ENCODE measurements at places on chromosomes 16 and 17.

GRCh38 chr17:80465327-80465974 is 11.0 kb downstream of the NPTX1 start:
- DNase-seq = no peak

DNA sequence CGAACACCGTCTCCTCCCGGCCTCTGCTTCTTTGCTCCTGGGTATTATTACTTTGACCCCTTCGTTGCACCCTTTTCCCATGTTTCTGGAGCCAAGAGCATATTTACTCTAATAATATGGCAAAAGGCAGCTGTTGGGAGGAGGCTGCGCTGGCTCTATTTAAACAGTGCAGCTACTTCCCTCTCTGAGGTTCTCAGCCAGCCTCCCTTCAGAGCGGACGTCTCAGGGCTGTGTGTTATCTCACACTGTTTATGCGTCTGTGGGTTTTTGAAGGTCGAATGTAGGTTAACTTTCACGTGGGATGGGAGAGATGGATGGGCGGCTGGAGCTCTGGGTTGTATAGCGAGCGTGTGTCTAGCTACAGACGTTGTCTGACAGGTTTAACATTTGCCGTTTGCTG is 45.3 kb downstream of the COX4I1 start:
- no peak for DNase-seq

GRCh38 chr17:76726776-76727718 is at the start of gene METTL23:
Gene METTL23 (plus strand): TSS chr17:76726839. CDS start chr17:76729711, 2,872 bp downstream.
- DNase-seq = peak; percentile 86

- DNase-seq = no peak
These were observed 34.2 kb downstream of the ZNF423 start for GRCh38 chr16:49821614-49822282.

- peak; percentile 83 for DNase-seq
These were observed 26.3 kb downstream of the NFE2L1 start for GRCh38 chr17:48074322-48075081.

- peak; percentile 2 for DNase-seq
These were observed 2.5 kb downstream of the TUBB3 start for GRCh38 chr16:89925596-89926079.

DNA sequence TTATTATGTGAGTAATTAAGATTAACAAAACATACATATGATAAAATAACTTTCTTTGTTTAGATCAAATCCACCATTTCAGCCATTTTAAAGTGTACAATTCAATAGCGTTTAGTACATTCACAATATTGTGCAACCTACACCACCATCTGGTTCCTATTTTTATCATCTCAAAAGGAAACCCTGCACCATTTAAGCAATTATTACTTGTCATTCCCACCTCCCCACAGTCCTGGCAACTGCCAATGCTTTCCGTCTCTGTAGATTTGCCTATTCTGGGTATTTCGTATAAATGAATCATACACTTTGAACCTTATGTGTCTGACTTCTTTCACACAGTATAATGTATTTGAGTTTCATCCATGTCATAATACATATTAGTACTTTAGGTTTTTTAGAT is 162.5 kb upstream of the CNTNAP4 start:
- no peak for DNase-seq

- no peak for DNase-seq
These were observed 8.3 kb upstream of the CDC6 start for GRCh38 chr17:40279402-40279801.

- no peak for DNase-seq
These were observed 32.6 kb downstream of the WNT9B start for GRCh38 chr17:46883871-46884520.

DNA sequence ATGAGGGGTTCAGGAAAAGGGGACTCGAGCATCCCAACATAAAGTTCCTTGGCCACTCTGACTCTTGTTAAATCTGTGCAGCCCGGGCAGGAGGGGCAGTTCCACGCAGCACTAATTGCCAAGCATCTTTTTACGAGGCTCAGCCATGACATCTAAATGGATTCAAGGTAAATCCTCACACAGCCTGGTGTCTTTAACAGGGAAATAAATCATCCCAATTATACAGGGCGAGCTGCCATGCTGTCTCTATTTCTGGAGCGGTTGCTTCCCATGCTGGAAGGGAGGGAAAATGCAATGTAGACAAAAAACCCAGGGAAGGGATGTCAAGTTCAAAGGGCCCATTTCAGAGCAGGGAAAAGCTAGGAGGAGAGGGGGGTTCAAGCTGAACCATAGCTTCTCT is 110.0 kb downstream of the GAS7 start:
- DNase-seq = no peak

DNA sequence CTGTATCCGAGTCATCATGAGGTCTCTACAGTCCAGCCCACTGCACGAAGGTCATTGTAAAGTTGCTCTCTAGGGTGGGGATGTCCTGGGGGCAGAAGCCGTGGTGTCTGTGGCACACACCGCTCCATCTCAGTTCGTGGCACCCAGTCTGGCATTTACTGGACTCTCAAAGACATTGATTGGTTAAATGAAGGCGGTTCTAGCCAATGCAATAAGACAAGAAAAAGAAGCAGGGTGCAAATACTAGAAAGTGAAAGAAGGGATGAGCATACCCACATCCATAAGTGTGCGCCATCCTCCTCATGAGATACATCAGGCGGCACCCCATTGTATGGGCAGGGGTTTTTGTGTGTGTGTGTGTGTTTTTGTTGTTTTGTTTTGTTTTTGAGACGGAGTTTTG is 10.7 kb upstream of the ATP2A3 start:
- DNase-seq = no peak

GRCh38 chr16:17171250-17172143 is 299.3 kb downstream of the XYLT1 start:
- no peak for DNase-seq

DNA sequence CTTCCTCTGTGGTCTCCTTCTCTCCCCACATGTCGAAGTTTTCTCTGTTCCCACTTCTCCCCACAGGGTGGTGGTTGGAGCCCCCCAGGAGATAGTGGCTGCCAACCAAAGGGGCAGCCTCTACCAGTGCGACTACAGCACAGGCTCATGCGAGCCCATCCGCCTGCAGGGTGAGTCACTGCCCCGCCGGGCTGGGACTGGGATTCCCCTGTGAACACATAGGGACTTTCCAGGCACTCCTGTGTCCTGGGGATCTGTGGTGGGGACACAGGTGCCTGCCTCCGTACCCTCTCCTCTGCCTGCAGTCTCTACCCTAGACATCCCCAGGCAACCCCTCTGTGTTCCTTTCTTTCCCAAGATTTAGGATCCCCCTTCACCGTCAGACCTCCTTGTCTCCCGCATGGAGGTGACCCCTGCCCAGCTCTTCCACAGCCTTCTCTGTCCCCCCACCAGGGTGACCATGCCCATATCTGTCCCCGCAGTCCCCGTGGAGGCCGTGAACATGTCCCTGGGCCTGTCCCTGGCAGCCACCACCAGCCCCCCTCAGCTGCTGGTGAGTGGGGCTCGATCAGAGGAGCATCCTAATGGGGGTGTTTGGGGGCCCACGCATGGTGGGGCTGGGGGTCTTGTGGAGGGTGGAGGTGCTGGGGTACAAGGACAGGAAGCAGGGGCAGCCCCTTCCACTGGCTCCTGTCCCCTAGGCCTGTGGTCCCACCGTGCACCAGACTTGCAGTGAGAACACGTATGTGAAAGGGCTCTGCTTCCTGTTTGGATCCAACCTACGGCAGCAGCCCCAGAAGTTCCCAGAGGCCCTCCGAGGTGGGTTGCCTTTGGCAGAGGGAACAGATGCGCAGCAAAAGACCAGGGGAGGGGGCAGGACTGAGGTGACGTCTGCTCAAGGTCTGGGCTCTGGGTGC is 5.8 kb downstream of the ITGAM start:
- DNase-seq = peak; percentile 47

DNA sequence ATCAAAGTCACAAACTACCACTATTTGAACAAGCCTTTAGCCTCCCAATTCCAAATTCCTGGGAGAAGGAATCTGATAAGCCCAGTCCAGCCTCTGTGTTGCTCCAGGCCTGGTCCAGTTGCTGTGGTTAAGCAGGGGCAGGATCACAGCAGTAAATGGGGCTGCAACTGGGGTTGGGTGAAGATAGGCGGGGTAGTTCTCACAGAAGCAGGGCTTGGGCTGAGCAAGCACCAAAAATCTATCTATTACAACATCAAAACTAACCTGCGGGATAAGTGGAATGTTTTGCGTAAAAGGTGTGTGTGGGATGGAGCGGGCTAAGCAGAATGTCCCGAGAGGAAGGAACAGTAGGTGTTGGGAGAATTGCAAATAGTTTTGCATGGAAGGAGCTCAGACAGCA is 23.0 kb upstream of the RNF135 start:
- DNase-seq = no peak

- DNase-seq = peak; percentile 33
These were observed 1.3 kb downstream of the GSPT1 start for GRCh38 chr16:11914210-11915113.

DNA sequence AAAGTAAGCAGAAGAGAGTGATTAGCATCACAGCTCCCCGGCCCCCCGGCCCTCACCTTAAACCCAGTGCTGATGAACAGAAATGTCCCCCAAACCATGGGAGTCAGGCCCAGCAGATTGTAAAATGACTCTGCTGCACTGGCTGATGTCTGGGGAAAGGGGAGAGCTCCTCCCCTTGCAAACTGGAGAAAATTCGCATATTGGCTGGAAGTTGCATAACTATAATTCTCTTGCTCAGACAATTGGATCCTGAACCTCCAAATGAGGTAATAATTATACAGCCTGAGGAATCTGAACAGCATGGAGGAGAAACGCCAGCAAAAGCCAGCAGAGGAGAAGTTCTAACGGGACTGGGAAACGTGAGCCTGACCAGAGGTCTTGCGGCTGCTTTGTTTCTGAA is 109.7 kb downstream of the C16orf95 start:
- DNase-seq = no peak

- DNase-seq = no peak
These were observed 13.0 kb upstream of the DPEP1 start for GRCh38 chr16:89600427-89600826.

DNA sequence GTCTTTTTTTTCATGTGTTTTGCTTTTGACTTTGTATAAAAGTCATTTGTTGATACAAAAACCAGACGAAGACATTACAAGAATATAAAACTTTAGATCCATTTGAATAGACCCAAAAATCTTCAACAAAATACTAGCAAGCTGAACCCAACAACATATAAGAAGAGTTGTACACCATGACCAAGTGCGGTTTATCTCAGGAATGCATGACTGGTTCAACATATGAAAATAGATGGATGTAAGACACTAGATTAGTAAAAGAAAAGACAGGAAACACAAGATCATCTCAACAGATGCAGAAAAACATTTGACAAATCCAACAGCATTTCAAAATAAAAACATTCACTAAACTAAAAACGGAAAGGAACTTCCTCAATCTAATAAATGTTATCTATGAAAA is 69.0 kb downstream of the TBC1D16 start:
- DNase-seq = no peak

- DNase-seq = peak; percentile 73
These were observed at the start of gene NXPH3 for GRCh38 chr17:49575679-49576087. Gene NXPH3 (plus strand): TSS chr17:49575871. CDS start chr17:49576220, 349 bp downstream.

GRCh38 chr17:73835605-73836004 is 191.4 kb upstream of the SDK2 start:
- no peak for DNase-seq

DNA sequence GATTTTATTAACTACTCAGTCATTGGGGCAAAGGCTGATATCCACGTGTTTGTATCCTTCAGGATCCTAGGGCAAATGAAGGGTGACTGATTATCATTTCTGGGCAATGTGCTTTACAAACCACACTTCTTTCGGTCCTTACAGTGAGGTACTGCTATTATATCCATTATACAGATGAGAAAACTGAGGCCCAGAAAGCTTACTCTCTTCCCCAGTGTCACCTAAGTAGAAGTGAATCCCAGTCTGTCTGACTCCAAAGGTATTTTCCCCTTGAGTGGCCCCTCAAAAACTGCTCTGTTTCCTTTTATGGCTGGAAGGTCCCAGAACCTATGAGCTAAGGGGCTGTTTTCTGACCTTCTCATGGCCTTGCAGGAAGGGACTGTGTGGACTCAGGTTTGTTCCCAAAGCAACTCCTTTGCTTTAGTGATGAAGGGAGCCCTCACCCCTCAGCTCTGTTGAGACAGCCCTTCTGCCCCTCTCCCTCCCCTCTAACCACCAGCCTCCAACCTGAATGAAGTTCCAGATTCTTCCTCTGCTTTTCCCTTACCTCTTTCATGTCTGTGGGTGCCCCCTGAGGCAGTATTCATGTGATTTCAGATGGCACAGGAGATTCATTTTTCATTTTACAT is 27.4 kb upstream of the ADGRG1 start:
- no peak for DNase-seq

GRCh38 chr16:11156401-11156800 is 99.6 kb downstream of the SOCS1 start:
- DNase-seq = no peak

DNA sequence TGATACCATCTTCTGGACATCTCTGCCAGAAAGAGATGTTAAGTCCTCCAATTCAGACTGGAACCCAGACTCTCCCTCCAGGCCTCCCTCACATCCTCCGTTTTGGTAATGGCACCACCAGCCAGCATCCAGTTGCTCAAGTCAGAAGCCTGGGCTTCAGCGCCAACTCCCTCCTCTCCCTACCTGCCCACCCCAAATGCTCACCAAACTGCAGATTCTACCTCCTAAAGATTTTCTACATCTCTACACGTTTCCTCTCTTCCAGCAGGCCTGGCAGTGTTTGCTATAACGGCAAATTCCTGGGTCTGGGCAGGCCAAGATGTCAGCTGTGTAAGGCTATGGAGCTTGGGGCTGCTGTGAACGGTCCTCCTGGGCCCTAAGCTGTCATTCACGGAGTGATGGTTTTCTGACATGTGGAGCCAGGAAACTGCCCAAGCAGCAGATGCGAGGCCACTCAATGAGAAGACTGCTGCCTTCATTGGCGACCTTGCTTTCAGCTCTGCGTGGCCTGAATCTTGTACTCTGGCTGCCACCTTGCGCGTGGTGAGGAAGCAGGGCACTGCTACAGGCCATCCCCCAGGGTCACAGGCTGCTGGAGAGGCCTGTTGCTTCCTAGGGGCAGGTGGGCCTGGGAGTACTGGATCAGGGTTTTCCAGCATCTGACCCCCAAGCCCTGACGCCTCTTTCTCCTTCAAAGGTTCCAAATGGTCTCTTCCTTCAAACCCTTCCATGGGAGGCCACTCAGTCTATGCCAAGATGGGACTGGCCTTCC is 37.7 kb downstream of the TBX4 start:
- DNase-seq = no peak

GRCh38 chr16:27351989-27352388 is 38.2 kb downstream of the IL4R start:
- DNase-seq = no peak

DNA sequence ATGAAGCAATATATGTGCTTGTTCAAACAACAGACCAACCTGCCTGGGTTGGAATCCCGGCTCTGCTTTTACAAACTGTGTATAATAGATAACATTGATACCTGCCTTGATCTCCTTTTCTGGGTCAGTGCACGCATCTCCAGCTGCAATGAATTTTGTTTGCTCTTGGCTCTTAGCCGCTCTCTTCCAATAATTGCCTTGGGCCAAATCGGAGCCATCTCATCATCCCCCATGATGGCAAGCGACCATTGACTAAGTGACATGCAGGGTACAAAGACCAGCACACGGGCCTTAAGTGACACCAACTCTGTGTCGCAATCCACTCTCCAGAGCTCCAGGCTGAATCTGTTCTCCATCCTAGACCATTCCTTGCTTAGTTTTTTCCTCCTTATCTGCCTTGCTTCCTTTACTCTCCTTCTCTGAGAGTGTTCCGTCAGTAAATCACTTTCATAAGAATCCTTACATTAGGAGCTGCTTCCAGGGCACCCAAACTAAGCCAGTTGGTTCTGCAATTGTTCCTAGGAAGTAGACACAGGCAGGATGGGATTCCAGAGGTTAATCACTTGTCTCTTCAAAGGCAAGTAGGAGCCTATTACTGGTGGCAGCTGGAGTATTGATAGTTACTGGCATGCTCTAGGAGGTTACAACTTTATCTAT is 134.2 kb downstream of the ABCA8 start:
- no peak for DNase-seq

- DNase-seq = no peak
These were observed 84.9 kb upstream of the GNG13 start for GRCh38 chr16:885391-885790.
